Hematopoietic multipotent progenitor cell treated with erythropoietin and hydrocortisone succinate and interleukin-3 and kit ligand, for 8 days (in vitro differentiated cells): ENCODE measurements at places on chromosomes 3 and 15.
A peak's percentile ranks its signal among the peaks of the same experiment; 100 is the strongest.

DNA sequence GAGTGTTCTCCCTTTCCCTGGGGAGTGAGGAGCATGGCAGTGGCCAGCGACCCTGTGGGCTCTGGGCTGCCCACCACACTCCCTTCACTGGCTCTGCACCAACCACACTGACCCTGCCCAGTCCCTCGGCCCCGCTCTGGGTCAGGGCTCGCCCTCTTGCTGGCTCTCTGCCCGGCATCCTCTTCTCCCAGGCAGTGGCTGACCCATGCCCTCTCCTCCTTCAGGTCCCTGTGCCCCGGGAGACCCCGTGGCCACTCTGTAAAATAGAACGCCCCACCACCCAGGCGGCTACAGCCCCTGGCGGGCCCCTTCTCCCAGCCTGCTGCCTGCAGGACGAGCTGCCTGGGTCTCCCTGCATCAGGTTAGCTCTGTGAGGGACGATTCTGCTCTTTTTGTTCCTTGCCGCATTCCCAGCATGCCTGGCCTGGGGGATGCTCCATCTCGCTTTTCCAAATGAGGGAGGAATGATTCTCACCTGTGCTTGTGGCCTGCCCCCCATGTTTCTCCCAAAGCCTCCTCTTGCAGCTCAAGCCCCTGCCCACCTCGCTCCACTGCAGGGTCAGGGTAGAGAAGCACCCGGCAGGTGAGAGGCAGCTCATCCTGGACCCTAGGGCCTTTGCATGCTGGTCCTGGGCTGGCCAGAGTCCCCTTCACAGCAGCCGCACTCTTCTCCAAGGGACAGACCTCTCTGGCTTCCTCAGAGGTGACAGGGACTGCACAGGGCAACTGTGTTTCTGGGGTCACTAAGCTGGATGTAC is 14.5 kb upstream of the CFAP100 start:
- no peak for DNase-seq

GRCh38 chr3:177887475-177887874 is 648.8 kb upstream of the KCNMB2 start:
- no peak for DNase-seq

DNA sequence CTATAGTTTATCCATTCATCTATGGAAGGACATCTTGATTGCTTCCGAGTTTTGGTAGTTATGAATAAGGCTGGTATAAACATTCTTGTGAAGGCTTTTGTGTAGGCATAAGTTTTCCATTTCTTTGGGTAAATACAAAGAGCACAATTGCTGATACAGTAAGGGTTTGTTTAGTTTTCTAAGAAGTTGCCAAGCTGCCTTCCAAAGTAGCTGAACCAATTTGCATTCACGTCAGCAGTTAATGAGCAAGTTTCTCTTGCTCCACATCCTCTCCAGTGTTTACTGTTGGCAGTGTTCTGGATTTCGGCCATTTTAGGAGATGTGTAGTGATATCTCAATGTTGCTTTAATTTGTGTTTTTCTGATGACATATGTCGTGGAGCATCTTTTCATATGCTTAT is 34.2 kb downstream of the GABRA5 start:
- no peak for DNase-seq

DNA sequence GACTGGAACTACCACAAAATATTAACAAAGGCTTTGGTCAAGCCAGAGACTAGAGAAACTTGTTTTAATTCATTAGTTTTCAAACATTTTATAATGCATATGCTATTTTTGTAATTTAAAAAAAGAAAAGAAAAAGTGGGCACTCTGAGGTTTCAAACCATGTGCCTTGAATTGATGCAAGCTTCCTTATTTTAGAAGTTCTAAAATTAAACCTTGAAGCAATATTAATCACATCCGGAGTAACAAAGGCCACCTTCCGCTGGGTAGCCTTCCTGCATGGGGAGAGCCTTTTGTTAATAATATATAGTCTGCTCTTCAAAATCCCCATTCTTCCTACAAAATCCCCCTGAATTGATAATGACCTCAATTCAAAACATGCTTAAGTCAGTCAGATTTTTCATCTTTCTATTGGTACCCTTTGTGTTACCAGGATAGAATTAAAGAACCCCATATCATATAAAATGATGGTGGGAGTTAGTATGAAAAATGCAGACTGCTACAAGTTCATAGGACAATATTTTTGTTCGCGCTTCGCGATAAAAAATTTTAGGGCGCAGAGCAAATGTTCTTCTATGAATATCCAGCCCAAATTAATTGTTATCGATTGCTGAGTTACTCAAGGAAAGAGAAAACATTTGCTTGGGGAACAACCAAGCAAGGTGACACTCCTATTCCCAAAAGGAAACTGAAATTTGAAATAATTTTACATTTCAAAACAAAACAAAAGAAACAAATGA is 30.6 kb downstream of the LDHAL6B start:
- DNase-seq = no peak

GRCh38 chr3:156685752-156686151 is 11.4 kb downstream of the TIPARP start:
- no peak for DNase-seq

DNA sequence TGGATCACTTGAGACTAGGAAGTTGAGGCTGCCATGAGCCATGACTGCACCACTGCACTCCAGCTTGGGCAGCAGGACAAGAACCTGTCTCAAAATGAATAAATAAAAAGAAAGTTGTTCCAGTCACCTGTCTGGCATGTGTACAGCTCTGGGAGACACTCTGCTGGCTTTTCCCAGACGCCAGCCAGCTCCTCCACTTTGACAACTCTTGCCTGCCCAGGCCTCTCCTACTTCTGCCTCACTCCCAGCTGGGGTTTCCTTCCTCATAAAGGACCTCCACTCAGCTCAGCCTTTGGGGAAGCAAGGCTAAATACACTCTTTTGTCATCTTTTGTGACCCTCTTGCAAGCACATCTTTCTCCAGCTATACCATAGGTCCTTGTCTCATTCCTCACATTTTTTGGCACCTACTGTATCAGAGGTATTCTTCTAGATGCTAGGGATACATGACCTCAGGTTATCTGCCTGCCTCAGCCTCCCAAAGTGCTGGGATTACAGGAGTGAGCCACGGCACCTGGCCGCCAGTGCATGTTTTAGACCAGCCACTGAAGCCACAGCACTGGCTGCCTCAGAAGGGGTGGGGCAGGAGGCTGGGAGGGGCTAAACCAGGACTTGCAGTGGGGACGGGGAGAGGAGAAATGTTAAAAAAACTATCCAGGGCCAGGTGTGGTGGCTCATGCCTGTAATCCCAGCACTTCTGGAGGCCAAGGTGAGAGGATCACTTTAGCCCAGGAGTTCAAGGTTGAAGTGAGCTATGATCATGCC is 10.0 kb upstream of the ELP6 start:
- no peak for DNase-seq

DNA sequence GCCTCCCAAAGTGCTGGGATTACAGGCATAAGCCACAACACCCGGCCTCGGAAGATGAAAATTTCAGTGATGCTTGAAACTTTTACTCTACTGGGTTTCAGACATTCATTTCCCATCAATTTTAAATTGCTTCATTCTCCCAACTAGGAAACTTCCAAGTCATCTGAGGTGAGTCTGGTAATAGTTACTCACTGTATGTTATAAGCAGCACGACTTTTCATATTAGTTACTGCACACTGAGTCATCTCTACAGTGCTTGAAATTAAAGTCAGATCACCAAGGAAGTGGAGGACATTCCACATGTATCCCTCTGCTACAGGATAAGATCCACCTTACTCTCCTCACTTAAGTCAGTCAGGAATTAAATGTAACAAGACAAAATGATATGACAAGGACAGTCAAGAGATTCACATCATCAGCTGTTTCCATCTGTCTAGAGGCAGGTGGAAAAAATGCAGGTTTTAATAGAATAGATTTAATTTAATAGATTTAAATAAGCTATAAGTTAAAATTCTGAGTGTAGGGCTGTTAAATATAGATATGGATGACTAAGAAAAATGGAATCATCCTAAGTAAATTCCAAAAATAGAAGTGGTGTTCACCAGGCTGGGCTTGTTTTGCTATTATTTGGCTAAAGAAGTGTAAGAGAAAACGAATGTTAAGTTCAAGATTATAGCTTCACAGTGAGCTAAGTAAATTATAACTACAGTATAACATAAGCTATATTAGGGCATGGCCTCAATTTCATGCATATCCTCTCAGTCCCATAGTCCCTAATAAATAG is 104.4 kb downstream of the TMCO5A start:
- no peak for DNase-seq

DNA sequence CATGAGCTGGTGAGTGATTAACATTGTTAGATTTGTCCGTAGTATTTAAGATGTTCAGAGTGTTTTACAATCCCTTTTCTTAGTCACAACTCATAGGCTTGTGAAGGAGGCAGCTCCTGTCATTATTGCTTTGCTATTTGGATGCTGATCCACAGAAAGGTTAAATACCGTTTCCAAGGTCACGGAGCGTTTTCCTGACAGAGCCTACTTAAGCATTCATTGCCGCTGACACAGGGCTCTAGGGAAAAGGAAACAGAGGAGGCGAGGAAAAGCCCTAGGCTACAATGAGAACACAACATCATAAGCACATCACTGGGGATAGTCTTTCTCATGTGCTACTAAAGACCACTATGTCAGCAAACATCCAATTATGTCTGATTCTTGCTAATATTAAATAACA is 38.5 kb upstream of the CPB1 start:
- no peak for DNase-seq

DNA sequence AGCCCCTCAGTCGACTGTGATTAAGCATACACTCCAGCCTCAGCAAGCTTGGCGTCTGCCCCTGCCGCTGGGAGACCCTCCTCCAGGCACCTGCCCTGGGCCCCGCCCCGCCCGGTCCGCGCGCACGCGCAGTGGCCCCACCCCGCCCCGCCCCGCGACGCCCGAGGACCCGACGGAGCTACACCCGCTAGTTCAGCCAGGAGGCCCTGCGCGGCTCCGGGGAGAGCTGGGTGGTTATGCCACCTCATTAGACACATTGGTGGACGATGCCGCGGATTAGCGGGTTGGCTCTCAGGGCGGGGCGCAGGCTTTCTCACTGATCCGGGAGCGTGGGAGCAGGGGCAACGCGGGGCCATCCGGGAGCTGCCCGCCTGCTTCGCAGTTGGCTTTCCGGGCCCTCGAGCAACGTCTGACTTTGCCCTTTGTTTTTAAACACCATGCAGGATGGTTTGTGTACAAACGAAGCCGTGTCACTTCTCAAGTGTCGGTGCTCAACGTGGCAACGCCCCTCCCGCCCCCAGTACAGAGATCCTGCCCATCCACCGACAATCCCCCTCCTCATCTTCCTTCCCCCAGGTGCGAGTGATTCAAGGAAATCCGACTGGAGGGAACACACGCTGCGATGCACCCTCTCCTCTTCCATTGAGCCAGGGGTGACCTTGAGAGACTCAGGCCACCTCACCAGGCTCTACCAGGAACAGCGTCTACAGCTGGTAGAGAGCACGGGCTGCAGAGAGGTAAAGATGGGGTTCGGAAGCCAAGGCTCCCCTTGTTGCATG is 109.3 kb downstream of the SHQ1 start:
- DNase-seq = peak; percentile 68

DNA sequence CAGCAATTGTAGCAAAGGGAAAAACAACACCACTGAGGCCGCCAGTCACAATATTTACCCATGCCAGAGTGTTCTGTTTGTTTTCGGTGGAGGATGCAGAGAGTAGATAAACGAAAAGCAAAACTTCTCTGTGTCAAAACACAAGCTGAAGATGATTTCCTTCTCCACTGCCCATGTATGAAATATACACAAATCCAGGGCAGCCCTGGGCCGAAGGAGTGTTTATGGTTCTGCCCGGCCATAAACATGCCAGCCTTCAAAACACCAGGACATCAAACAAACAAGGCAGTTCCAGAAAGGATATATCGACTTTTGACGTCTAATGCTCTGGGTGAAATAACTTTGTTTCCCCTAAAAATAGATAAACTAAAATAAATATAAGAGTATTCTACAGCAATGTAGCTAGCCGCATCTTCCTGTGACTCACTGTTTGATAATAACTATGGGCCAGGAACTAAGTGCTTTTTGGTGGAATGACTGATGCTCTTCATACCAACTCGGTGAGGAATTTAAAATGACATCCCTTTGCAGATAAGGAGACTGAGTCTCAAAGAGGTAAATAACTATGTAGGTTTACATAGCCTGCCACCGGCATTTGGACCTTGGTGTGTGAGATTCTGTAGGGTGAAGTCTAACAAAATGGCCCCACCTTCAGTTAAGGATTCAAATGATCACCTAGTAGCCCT is 82.8 kb downstream of the MAGI1 start:
- DNase-seq = no peak

DNA sequence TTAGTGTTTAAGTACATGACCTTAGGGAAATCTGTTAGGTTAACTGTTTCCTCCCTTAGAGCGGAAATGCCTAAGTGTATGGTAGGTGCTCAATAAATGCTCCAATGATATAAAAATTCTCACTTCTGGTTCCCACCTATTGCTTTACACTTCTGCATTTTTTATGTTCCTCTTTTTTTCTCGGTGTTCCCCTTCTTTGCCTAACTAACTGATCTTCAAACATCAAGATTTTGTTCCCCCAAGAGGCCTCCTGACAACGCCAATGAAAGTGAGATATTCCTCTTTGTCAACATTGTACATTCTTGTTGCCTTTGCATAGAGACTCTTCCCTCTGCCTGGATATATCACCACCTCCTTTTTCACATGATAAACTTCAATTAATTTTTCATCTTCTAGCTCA is 17.4 kb downstream of the SLC35A5 start:
- DNase-seq = no peak

GRCh38 chr15:80012060-80012726 is 41.2 kb upstream of the BCL2A1 start:
- no peak for DNase-seq

GRCh38 chr3:132399054-132399929 is 18.0 kb upstream of the DNAJC13 start:
- DNase-seq = peak; percentile 72

- peak; percentile 61 for DNase-seq
These were observed 7.2 kb downstream of the FAH start for GRCh38 chr15:80159811-80160569.

DNA sequence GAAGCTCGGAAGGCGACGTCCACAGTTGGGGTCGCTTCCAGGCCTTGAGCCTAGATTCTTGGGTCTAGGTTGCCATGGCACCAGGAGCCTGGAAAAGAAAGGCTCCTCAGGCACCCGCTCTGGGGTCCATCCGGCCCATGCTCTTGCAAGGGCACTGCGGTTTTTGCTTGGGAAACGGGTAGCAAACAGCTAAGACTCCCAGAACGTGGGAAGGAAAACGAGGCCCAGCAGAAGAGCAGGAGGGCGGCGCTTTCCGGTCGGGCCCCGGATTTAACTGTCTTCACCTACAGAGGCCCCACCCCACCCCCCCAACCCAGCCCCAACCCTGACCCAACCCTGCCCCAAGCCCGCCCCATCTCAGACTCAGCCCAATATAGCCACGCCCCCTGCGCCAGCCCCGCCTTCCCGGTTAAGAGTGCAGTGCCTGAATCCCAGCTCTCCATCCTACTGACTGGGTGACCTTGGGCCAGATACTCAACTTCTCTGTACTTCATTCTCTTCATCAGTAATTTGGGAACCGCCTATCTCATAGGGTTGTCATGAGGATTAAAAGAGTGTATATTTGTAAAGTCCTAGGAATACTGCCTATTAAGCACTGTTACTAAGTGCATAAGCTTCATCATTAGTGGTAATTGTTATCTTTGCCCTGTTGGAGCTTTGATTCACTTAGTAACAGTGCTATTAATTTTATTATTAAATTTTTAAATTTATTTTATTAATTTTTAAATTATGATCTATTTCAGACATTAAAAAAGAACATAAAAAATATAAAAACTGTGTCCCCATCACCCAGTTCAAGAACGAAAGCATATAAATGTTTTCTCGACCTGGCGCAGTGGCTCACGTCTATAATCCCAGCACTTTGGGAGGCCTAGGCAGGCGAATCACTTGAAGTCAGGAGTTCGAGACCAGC is 28.4 kb upstream of the SMAD6 start:
- DNase-seq = peak; percentile 78

- no peak for DNase-seq
These were observed 43.6 kb downstream of the SST start for GRCh38 chr3:187626581-187626980.

- DNase-seq = no peak
These were observed 37.2 kb downstream of the CCK start for GRCh38 chr3:42228796-42229195.
